ENCODE measurements at places on chromosomes 4 and X.

DNA sequence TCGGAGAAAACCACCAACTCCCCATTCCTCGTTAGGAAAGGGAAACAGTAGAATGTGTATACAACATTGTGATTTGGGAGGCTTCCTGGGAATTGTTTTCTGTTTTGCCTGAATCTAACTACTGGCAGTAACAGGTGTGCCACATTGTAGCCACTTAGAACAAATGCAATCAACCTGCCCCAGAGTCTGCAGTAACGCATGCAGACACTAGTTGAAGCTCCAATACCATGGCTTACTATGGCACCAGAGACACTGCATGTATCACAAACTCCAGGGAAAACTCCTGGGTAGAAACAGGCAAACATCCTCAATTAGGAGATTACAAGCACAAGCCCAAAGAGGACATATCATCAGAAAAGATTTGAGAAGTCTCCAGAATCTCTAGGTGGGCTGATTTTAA, 154.2 kb upstream of the NEIL3 start:
- DNase-seq, result no peak

DNA sequence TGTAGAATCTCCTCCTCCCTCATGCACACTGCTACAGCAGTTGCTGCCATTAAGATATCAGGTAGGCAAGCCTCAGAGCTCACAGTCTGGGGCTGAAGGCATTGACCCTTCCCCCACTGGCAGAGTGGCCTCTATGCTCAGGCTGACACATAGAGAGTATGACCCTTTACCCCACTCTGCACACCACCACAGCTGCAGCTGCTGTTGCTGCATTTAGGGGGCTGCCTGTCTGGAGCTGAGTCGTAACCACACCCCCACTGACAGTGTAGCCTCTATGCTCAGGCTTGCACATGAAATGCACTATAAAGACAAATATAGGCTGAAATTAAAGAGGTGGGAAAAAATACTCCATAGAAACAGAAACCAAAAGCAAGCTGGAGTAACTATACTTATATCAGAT, 289.3 kb upstream of the PABPC4L start:
- no peak for DNase-seq

DNA sequence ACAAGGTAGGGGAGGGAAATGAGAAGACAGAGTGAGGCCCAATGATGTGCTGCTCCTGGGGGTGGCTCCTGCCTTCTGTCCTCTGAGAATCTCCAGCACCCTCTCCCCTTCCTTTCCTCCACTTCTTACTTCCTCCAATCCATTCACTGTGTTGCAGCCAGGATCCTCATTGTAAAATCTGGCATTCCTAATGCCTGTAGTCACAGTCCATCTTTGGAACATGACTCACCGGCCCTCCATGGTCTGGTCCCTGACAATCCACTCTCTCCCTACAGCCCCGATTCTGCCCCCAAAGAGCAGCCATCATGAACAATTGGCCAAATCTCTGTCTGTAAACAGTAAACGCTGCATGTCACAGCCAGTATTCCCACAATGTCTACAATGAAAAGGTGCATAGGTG, 72.9 kb downstream of the CLNK start:
- DNase-seq, result no peak

DNA sequence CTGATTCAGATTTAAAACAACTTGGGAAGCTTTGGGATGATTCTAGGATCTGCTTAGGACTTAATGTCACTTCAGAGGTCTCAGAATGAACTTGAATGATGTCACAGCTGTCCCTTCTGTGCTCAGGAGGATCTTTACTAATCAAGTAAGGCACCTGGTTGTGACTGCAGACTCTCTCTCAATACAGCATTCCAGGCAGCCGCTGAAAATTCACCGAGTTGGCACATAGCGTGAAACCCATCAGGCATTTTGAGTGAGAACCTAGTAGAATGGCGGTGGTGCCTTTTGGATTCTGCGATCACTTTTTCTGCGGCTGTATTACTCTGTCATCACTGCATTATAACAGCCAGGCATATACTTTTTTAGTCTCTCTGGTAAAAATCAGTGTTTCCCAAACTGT, 16.5 kb downstream of the SNX25 start:
- DNase-seq, result no peak

GRCh38 chrX:95040104-95040503, 1366.1 kb downstream of the FAM133A start:
- DNase-seq, result no peak

DNA sequence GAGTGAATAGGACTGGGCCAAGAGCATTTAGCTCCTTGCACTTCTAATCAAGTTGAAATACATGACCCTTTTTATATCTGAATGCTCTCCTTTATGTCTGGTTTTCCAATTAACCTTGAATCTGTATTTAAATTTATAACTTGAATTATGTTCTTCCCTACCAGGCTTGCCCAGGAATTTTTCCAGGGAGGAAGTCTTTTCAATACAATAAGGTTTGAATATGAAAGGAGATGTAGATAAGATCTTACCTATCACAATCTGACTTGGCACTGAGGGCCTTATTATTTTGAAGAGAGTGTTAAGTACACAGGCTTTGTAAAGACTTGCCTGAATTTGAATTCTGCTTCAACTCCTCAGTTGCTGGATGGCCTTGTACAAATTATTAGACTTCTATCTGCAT, 555.7 kb downstream of the PCDH7 start:
- no peak for DNase-seq

GRCh38 chrX:51737091-51737490, 6.2 kb upstream of the GSPT2 start:
- no peak for DNase-seq

GRCh38 chr4:44725726-44726037, 674 bp downstream of the GNPDA2 start:
- no peak for DNase-seq

GRCh38 chr4:173935622-173936405, 347.7 kb downstream of the FBXO8 start:
- DNase-seq, result no peak

GRCh38 chr4:42296196-42296595, 101.1 kb upstream of the SHISA3 start:
- DNase-seq, result no peak

GRCh38 chrX:20132666-20133065, 9.0 kb downstream of the EIF1AX start:
- DNase-seq, result no peak

- no peak for DNase-seq
Measured at GRCh38 chrX:153780678-153781427, at the start of gene SRPK3. SRPK3 (plus strand) TSS chrX:153781041; CDS start chrX:153781087, 46 bp downstream.

- DNase-seq, result no peak
Measured at GRCh38 chr4:128387600-128388351, 100.2 kb upstream of the PGRMC2 start.

DNA sequence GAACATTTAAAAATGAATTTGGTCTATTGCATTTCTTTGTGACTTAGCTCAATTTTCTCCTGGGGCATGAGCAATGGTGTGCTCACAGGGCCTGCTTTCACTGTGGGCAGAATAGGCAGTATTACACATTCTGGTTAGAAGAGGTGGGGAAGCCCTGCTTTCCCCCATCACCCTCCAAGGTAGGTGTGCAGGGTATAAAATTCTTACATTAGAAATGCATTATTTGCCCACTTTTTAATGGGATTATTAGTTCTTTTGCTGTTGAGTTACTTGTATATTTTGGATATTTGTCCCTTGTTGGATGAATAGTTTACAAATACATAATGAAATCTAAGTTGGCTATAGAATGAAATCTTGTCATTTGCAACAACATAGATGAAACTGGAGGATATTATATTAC, 8.3 kb upstream of the STBD1 start:
- DNase-seq, result no peak

GRCh38 chrX:70454441-70455365, 10.1 kb downstream of the DLG3 start:
- DNase-seq, result peak; percentile 34

DNA sequence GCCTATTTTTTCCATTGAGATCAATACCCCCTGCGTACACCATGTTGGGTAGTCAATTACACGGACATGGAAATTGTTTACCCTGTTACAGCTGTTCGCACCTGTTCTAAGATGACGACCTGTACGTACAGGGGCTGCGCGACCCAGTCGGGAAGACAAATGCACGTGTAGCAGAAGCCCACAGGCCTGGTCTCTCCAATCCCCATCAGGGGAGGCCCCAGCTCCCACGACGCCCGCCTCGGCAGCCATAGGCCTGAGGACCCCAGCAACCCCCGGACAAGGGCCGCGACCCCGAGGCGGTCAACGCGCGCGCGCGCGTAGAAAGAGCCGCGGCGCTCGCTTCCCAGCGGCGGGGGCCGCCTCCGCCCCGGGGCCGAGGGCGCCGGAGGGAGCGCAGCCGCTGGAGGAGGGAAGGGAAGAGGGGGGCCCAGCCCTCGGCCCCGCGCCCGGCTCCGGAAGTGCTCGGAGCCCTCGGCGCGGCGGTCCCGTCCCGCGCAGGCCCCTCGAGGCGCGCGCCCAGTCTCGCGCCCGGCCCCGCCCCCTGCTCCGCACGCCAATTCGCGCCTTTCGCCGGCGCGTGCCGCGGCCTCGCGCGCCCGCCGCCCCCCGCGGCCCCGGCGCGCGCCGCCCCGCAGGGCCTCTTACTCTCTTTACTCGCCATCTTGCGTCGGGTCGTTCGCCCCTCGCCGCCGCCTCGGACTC, 618 bp downstream of the RBBP7 start:
- no peak for DNase-seq

GRCh38 chr4:183552274-183553146, 47.7 kb downstream of the ING2 start:
- DNase-seq, result no peak

DNA sequence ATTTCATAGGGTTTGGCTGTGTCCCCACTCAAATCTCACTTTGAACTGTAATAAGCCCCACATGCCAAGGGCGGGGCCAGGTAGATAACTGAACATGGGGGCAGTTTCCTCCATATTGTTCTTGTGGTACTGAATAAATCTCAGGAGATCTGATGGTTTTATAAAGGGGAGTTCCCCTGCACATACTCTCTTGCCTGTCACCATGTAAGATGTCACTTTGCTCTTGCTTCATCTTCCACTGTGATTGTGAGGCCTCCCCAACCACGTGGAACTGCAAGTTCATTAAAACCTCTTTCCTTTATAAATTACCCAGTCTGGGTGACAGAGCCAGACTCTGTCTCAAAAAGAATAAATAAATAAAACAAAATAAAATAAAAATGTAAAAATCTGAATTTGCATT, 95.9 kb downstream of the PDS5A start:
- no peak for DNase-seq

GRCh38 chr4:10096201-10096977, 20.2 kb downstream of the WDR1 start:
- DNase-seq, result peak; percentile 54
